ENCODE measurements at places on chromosomes 1 and 21. TPM values are rescaled to one million over a fixed set of nuclear protein-coding genes. Genes with fewer than 3 reads are reported as not detected.

DNA sequence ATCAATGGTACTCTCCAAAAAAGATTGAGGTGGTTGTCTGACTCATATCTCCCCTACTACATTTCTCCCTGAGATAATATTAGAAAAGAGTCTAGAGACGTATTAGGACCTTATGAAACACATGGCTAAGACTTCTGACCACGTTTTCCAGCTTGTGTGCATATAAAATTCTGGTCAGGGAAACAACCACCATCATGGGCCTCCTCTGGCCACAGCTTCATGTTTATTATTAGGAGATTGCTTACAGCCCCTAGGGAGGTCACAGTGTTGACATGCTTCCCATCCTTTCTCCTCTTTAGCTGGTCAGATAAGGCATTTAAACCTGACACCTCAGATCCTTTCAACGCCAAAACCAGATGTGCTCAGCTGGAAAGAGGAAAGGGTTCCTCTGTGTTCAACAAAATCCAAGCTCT is 620.2 kb downstream of the PLPP3 start:
- DNase-seq = no peak

DNA sequence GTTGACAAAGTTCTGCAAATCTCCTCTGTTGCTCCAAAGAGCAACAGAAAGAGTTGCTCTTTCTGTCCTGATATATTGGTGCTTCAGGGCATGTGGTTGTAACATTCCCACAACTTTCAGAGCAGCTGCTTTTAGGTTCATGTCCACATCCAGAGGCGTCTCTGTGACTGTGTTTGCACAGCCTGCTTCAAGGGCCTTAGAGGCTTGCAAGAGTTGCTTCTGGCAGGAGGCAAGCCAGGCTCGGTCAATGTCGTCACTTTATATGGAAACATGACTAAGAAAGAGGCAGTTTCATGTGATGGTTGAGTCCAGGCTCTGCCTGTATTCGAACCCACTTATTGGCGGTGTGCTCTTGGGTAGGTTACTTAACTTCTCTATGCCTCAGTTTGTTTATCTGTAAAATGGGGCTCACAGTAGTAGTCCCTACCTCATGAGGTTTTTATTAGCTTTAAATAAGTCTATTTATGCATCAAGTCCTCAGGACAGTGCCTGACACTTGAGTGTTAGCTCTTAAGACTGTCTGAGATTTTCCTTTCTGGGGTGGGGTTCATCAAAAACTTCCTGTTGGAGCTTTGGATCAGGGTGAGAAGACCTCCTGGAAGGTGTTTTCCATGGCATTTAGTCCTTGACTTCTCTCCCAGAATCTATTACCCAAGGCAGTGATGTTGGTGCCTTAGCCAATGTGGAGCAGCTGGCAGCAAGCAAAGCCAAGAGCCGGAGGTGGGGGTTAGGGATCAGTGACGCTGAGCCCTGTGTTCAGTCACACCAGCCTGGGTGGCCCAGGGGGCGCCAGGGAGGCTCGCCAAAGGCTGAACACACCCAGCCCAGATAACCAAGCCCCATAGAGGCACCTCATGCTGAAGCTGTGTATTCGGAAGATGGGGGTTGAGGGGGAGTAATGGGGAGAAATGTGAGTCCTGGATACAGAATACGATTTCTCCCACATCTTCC is 18.9 kb downstream of the LHX4 start:
- no peak for DNase-seq

Gene PRR9
- not detected for total RNA-seq

DNA sequence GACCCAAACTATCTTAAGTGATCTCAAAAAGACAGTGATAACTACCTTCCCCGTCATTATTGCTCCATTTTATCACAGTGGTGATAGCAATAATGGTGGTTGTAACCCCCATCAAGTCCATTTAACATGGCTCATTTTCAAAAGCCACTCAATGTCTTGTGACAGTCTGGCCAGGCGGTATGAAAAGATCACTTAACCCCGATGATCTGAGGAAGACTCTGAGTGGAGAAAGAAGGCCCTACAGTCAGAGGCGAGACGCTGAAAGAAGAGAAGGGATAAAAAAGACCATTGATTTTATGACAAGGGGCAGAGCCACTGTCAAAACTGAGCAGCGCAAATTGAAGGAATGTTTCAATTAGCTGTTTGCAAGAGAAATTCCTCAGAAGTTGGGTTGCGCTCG is 417.2 kb upstream of the PBX1 start:
- DNase-seq = no peak

DNA sequence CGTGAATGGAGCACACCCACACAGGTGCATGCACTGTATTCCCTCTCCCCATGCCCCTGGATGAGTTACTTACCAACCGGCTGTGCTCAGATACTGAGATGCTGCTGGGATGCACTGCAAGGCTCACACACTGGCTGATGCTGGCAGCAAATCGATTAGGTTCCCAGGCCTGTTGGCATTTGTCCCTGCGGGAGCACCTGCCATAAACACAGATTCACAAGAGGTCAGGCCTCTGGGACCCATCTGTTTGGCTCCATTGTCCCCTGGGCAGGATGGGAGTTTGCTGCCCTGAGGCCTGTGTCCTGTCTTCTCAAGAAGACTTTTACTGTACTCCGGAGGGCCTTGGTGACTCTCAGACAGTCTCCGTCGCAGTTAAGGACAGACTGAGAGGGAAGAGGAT is 145.4 kb downstream of the PLXNA2 start:
- DNase-seq = no peak
